ENCODE measurements at places on chromosomes 1 and 21.

DNA sequence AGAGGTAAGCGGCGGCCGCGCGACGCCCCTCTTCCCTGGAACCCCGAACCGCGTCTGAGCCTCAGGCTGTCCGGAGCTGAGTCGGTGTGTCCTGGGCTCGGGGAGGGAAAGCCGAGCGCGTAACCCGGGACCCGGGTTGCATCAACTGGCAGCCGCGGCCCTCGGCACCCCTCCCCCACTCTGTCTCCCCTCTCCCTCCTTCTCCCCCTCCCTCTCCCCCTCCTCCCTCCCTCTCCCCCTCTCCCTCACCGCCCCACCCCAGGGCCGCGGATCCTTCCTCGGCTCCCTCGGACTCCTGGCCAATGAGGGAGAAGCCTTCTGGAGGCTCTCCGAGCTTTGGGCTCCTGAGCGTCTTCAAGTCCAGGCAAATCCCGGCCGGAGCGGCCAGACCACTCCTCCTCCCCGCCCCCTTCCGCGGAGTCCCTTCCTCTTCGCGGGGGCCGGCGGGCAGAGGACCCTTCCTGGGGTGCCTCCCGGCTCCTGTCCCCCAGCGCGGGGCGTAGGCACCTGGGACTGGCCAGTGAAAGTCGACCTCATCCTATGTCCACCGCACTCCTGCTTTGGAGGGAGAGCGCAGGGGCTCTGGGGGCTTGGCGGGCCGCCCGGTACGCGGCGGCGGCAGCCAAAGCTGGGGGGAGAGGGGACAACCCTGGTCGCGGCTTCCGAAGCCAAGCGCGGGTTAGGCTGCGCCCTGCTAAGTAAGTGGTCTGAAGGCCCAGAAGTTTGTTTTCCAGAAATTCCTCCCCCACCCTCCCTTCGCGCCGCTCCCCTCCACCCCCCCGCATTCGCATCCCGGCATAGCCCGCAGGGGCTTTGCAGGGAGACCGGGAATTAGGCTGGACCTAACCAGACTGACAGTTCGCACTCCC, 850 bp downstream of the SESN2 start:
- DNase-seq, result peak; percentile 39

GRCh38 chr1:109786112-109786480, 22.4 kb upstream of the EPS8L3 start:
- no peak for DNase-seq

DNA sequence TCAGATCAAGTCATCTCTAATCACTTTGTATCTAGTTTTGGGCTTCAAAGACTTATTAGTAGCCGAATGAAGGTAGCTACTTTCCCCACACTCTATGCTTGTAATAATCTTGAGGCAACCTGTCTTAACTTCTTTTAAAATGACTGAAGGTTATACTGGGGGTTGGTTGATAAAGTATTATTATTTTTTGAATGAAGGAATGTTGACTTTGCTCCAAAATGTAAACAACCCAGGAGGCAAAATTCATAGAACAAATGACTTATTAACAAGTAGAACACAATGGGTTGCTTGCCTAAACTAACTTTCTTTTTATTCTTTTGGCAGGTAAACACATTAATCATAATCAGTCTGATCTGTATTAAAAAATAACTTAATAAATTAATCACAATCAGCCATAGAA, 440.0 kb downstream of the USP25 start:
- DNase-seq, result no peak

DNA sequence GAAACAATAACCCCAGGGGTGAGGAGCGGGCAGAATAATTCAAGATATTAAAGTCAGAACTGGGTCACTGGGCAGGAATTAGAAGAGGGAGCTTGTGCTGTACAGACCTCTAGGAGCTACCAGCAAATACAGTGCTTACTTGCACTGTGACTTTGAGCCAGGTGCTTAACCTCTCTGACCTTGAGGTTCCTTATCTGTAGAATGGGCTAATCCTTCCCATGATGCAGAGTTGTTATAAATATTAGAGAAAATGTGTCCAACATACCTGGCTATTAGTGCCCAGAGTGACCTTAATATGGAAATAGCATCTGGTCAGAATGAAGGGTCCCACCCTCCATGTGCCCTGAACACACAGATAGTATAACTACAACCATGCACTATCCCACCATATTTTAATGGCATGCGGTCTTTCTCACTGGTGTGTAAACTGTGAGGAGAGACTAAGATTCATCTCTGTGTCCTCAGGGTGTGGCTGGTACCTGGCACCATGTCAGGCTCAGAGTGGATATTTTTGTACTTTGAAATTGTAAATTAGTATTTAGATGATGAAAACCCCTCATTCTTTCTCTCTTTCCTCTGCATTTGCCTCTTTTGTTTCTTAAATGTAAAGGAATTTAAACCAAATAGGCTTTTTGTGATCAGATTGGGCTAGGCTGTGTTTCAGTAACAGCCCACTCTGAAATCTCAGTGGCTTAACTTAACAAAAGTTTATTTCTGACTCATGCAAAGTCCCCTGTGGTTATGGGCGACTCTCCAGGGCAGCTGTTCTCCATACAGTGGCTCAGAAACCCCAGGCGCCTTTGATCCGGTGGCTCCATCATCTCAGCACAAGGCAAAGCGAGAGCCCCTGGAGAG, 60.0 kb upstream of the ROR1 start:
- no peak for DNase-seq

GRCh38 chr21:42748620-42749176, 95.3 kb downstream of the PDE9A start:
- no peak for DNase-seq

GRCh38 chr1:81841795-81842194, 41.1 kb downstream of the ADGRL2 start:
- DNase-seq, result no peak

DNA sequence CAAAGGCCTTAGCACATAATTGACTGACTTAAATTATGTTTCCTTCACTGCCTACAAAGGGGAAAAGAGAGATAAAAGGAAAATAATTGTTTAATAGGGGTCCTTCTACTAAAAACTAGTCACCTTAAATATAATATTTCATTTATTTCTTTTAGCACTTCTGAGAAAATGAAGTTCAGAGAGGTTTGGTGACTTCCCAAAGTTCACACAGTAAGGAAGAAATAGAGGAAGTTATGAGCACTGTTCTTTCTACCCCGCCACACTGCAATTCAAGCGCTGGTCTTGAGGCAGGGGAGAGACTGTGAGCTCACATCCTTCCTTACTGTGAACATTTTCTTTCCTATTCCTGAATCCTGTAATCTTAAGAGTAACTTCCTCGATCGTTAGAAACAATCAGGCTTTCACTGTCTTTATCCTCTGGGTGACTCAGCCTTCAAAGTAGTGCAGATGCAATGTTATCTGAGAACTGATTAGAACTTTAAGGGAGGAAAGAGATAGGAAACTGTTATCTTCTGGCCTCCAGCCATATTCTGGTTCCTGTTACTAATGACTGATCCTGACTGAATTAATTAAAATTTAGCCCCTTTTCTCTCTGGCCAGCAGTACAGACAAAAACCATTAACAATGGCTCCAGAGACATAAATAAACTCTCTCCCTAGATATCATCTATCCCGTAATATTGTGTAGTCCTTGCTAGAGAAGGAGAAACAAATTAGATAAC, 6.8 kb downstream of the RGS5 start:
- DNase-seq, result no peak

- peak; percentile 4 for DNase-seq
These were observed 45.5 kb downstream of the TOR1AIP2 start for GRCh38 chr1:179831852-179832699.

DNA sequence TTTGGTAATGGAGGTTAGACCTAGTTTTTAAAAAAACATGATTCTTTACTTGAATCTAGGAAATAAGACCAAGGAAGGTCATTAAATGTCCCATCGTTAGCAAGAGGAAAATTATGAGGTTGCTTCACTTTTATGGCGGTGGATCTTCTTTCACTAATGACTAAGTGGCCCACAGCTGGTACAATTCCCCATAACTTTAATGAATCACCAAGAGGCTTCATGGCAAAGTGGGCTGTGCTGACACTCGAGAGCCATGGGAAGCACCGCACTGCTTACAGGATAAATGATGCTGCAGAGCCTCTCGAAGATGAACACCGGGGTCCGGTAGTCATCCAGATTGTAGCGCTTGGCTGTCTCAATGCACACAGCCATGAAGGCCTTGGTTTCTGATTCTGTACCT, 108.8 kb downstream of the UBR4 start:
- no peak for DNase-seq

DNA sequence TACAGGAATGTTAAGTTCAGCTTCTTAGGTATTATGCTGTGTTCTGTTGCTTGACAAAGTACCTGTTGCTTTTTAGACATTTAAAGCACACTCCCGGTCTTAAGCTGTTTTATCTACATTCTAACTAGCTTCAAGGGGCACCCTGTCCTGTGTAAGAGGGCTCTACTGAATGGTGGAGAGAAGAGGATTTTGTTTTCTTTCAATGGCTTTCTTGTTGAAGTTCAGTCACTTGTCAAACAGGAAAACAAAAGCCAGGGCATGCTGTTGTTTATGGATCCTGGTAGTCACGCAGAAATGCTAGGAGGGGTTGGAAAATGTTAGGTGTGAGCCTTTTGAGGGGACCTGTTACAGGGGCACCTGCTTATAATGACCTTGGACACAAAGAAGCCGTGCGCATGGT, 30.7 kb downstream of the PGM1 start:
- DNase-seq, result no peak

DNA sequence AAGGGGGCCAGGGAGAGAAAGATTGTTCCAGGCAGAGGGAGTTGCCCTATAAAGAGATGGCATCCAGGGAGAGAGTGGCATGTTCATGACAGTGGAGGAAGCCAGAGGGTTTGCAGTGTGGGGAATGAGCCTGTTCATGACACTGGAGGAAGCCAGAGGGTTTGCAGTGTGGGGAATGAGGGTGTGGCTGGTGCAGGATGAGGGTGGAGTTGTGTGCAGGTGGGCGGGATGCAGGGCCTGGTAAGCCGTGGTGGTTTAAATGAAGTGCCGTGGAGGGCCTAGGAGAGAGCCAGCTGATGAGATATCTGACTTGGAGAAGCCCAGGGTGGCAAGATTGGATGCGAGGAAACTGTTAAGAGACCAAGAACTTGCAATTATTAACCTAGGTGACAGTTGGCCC, 131.8 kb downstream of the CAMTA1 start:
- DNase-seq, result no peak

DNA sequence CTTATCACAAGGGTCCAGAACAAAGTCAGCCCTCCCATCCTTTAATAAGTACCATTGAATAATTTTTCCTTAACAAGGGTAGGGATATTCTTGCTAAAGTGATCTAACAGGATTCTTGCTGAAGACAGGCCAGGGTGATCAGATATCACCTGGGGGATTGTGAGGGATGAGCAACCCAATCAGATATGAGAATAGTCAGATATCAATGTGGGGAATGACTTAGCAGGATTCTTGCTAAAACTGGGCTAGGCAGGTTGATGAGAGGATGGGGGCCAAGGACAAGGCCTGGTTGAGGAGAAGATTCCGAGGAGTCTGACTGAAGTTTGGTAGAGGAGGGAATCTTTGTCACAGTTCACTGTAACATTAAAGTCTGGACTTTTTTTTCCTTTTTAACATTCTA, 23.9 kb upstream of the NLRP3 start:
- no peak for DNase-seq

DNA sequence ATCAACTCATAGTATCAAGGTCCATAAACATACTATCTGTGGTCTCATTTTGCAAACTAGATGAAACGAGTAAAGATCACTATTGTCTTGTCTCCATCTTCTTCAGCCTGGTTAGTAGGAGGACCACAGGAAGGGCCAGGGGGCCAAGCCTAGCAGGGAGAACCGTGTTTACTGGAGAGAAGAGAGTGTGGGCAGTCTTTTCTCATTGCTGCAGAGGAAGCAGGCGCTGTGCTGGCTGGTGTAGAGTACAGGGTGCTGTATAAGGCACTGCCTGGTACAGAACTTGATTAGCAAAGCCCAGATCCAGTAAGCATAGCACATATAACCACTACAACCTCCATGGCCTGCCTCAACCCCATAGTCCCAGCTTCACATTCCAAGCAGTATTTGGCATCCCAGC, 10.0 kb upstream of the B4GALT3 start:
- DNase-seq, result no peak

- DNase-seq, result no peak
These were observed 875.9 kb downstream of the TTLL7 start for GRCh38 chr1:83123019-83123418.

- peak; percentile 91 for DNase-seq
These were observed 12.8 kb downstream of the GFI1 start for GRCh38 chr1:92473781-92474495.

DNA sequence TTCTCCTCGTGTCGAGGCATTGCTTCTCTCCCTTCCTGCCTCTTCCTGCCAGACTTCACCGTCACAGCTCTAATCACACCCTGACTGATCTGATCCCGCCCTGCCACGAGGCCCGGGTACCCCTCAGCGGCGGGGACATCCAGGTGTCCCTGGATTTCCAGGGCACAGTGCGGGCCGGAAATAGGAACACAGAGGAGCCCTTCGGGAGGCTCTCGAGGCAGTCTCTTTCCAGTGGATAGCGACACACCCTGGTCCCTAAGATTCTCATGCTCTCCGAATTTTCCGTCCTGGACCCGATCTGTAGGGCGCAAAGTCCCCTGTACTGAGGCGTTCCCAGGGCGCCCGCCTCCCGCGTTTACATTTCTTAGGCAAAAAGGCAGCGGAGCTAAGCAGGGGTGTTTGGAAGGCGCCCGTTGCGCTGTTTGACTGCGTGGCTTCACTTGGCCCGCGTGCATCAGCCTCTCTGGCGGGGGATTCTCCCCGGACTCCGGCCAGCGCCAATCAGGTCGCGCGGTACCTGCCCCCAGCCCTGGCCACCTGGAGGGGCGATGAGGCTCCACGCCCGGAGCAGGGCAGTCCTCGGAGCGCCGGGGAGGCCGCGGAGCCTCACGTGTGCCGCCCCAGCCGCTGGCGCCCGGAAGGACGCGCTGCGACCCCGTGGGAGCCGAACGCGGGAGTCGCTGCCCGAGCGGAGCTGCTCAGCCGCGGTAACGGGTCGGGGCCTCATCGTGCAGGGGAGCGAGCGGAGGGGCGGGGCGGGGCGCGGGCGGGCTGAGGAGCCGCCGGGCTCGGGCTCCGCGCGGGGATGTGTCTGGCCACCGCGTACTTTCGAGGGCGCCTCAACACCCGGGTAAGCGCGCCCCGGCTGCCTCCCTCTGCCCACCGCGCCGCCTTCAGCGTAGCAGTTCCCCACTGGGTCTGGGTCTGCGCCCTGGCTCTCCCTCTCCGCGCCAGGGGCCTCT, at the start of gene FAM163A:
TSS of gene FAM163A (plus strand) at position 575 of the 962 bp plus-strand sequence. CDS start 69,807 bp downstream, outside the sequence.
- peak; percentile 3 for DNase-seq

DNA sequence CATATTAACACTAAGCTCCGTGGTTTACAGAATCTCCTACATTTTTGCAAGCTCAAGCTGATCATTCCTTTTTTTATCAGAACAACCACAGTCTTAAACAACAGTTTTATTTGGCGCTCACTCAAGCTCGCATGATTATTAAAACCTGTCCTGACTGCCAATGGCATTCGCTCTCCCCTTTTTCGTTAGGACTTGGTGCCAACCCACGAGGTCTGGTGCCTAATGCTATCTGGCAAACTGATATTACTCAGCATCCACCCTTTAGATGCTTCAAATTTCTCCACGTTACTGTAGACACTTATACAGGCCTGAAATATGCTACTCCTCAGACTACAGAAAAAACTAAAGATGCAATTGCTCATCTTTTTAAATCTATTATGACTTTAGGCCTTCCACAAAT, 23.0 kb upstream of the ITLN1 start:
- DNase-seq, result no peak

- no peak for DNase-seq
These were observed 14.9 kb downstream of the ODF2L start for GRCh38 chr1:86381223-86381622.

Data from activated CD4-positive, alpha-beta T cell treated with anti-CD3 and anti-CD28 coated beads, Interleukin-2, Interleukin-6, amounts not matched to agents 100 ng/mL and 50 ng/mL, durations not matched to agents 16 hours and 8 hours (primary cell).